ENCODE measurements at places on chromosomes 16 and 17.

- no peak for DNase-seq
Measured at GRCh38 chr16:57430955-57431354, 16.2 kb downstream of the CIAPIN1 start.

- no peak for DNase-seq
Measured at GRCh38 chr16:26952411-26952810, 114.3 kb upstream of the C16orf82 start.

GRCh38 chr17:1186214-1186820 lies 6.5 kb upstream of the ABR start:
- no peak for DNase-seq

GRCh38 chr16:31427441-31428278 lies 500 bp downstream of the COX6A2 start:
- DNase-seq = peak; percentile 37

GRCh38 chr17:75552425-75553294 lies 27.2 kb downstream of the LLGL2 start:
- no peak for DNase-seq

- DNase-seq = no peak
Measured at GRCh38 chr17:60730273-60730672, 52.6 kb downstream of the BCAS3 start.

DNA sequence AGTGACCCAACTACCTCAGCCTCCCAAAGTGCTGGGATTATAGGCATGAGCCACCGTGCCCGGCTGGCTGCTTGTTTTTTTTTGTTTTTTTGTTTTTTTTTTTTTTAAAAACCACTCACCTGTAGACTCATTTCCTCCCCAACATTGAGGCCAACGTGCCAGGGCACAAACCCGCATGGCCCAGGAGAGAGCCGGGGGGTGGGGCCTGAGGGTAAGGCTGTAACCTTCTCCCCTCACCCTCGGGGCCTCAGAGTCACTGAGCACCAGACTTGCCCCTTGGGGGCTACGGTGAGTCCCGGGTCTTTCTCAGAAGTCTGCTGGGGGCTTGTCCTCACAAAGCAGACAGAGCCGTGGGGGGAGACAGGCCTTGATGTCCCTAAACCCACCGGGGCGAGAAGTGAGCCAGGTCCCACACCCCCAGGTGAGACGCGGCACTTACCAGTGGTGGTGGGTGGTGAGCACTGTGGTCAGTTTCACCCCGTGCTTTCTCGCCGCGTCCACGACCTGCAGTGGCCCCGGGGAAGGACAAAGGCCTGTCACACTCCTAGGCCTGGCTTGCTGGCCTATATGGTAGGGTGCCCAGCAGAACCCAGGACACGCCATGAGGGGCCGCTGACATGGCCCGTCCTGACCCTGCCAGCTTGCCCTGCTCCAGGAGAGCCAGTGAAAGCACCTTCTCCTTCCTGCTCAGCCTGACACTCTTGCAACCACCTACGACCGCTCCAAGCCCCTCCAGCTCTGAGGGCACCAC lies 4.6 kb downstream of the HAGH start:
- DNase-seq = no peak

DNA sequence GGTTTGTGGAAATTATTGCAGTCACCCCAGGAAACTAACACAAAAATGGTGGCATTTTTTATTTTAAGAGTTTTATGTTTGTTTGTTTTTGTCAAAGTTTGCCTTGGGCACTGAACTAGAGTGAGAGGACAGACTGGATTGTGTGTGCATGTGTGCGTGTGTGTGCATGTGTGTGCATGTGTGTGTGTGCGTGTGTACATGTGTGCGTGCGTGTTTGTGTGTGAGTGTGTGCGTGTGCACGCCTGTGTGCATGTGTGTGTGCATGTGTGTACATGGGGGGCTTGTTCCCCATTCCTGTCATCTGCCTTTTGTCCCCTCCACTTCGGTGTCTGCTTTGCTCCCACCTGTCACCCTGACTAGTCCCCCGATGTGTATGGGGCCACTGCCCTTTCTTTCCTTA lies 32.5 kb downstream of the MGAT5B start:
- no peak for DNase-seq

DNA sequence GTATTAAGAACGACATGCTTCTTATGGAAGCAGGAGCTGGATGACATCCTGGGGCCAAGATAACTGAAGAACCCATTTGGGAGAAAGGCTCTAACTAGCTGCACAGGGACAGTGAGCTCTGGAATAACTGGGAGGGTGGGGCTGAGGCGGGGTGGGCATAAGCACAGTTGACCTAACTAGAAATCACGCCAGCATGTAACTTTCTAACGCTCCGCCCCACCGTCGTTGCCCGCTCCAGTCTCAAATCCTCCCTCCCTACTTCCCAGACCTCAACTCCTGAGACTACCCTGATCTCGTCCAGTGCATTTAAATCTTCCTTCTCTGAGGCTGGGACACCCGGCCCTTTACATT lies 436 bp downstream of the PHB1 start:
- no peak for DNase-seq

- no peak for DNase-seq
Measured at GRCh38 chr16:80016731-80017326, 416.3 kb upstream of the MAF start.

DNA sequence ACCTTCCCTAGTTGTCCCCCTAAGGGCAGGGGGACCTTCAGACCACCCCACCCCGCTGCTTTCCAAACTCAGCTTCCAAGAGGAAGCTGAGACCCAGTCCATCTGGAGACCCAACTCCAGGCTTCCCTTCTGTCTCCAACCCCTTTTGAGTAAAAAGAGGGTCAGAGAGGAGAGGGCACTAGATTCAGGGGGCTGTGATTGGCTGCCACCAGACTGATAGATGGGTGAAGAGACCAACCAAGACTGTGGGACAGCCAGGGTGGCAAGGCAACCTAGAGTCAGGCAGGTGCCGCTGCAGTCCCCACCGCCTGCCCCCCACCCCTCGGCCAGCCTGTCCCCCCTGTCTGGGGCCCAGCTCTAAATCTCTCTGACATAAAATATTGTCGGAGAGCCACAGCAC lies 92.5 kb downstream of the SDK2 start:
- peak; percentile 14 for DNase-seq

- no peak for DNase-seq
Measured at GRCh38 chr16:2238838-2239675, 2.8 kb downstream of the DNASE1L2 start.

DNA sequence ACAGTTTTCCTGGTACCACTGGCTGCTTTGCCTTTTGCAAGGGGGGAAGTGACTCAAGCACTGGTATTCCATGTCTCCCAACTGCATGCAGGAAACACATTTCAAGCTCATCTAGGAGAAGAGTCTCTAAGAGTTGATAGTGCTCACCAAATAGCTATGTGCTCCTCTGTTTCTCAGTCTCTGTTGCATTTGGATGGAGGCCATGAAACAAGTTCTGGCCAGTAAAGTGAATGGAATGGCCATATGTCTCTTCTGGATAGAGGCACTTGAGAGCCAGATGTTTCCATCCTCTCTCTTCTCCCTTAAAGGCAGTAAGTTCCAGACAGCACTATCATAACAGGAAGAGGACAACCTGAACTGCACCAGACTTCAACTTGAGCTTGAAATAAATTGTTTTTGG lies 60.6 kb downstream of the C16orf82 start:
- DNase-seq = no peak

GRCh38 chr16:66004699-66005098 lies 361.8 kb upstream of the CDH5 start:
- DNase-seq = no peak

DNA sequence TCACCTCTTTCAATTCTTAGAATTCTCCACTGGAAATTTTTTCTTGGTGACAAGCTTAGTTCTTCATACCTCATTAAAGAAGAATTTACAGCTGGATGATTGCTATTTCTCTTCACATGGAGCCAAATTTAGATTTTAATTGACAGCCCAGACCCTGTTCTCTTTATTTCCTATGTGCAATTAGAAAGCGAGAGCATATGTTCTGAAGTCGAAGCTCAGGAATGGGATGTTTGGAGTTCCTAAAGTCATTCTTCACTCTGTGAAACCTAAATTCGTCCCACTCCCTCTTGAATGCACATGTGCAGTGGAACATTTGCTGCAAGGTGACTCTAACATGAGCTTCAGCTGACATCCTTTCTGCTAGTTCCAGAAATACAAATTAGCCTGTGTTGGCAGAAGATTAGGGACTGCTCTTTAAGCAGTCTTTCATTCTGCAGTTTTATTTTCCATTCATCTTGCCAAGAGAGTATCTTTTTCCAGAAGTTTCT lies 129.3 kb upstream of the KCNJ16 start:
- DNase-seq = no peak

DNA sequence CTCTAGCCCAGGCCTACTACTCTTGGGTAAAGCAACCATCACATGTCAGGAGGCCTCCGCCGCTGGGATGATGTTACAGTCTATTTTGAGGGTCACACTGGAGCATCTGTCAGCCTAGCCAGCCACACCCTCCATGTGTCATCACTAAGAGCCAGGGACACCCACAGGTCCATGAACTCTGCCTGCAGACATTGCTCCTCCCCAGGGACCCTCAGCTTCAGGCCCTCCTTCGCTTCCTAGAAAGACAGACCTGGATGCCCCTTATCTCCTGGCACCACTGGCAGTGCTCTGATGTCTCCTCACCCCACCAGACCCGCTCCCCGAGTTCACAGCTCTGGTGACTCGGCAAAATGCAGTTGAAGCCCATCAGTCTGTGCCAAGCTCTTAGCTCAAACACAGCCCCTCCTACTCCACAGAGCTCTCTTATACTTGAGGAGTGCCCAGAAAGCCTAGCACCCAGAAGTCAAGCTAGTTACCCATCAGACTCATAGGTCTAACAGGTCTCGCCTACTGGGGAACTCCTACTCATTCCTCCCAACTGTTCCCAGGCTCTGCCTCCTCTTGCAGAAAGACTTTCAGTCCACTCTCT lies 5.9 kb downstream of the RANBP10 start:
- DNase-seq = no peak

DNA sequence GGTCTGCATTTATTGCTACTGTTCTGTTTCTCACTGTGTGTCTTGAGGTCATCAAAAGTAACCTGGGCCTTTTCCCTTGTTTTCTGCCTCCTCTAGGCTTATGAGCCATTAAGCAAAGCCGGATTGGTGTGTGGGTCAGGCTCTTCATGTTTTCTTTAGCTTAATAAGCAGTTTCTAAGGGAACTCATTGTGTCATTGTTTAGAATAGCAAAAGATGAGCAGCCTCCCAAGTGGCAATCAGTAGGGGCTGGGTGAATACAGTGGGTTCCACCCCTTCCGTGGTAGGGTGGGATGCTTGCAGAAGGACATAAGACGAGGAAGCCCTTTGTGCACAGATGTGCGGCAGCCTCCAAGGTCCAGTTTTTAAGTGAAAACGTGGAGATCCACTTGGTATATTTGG lies 34.5 kb downstream of the ABCC1 start:
- no peak for DNase-seq

DNA sequence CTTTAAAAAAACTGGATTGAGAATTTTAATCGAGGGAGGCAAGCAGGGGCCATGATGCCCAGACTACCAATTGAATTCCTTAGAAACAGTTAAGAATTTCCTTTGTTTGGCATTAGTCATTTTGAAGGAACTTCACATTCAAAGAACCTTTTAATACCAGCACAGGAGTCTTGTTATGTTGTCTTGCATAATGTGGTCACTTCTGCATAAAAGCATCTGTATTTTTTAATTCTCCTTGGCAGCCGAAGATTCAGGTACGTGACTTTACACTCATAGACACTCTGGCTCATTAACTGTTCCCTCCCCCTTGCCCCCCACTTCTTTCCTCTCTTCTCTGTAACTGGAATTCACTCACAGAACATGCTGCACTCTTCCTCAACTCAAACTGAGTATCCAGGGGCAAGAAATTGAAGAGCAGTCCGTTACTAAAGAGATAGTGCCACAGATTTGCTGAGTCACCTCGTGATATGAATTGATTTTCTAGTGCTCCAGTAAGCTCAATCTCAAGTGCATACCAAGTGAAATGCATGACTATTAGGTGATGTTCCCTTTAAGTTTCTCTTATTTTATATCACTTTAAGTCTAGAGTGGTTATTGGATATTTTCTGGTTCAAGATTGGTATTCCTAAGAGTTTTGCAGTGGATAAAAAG lies 572.2 kb upstream of the SOX9 start:
- no peak for DNase-seq

- no peak for DNase-seq
Measured at GRCh38 chr16:61792194-61792909, 243.9 kb downstream of the CDH8 start.

DNA sequence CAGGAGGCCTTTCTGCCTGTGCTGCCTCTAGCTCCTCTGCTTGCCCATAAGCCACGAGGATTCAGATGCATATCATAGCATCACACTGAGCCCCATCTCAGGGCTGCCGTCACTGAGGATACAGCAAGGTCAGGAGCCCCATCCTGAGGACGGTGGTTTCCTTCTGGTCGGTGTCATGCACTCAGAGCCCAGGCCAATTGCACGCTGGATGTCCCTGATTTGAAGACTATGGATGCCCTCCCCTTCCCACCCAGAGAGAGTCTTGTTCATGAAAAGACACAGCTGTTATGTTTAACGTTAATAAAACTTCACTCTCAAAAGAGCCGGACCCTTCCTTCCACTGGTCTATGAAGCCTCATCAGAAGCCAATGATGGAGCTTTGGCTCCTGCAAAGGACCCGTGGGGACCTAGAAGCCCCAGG lies 19.9 kb downstream of the COTL1 start:
- DNase-seq = no peak

DNA sequence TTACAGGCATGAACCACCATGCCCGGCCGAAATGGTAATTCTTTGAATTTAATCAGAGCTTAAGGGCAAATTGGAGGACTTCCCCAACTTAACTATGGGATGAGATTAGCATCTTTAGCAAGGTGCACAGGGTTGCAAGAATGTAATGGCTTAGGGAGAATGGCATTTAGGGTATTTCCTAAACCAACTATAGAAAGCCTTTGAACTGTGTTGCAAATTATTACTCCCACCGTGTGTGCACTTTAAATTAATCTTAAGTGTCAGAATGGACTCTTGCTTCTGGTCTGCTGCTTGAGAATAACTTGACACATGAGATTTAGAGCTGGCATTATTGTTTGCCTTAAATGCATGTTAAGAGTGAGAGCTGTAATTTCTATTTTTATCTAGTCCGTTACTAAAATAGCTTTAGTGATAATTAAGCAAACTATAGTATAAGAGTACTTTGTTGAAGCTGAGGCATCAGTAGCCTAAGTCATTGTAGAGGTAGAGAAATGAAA lies 59.8 kb downstream of the TUBD1 start:
- DNase-seq = no peak

DNA sequence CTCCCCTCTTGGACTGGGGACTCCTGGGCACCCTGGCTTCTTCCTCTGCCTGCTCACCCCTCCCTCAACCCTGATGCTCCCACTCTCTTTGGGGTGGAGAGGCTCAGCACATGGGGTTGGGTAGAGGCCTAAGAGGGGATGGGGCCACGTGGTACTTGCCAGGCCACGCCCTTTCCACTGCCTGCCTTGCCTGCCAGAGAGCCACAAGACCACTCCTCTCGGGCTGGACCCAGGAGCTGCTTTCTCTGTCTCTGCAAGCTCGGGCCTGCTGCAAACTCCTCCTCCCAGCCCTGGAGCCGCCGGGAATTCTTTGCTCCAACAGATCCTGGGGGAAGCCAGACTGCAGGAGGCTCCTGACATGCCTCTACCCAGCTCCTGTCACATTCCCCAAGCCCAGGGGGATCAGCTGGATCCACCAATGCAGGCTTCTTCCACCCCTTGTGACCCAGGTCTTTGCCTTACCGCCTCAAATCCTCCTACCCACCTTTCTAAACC lies 11.8 kb downstream of the DLX4 start:
- DNase-seq = no peak
